ENCODE measurements at places on chromosomes 6 and 20.

DNA sequence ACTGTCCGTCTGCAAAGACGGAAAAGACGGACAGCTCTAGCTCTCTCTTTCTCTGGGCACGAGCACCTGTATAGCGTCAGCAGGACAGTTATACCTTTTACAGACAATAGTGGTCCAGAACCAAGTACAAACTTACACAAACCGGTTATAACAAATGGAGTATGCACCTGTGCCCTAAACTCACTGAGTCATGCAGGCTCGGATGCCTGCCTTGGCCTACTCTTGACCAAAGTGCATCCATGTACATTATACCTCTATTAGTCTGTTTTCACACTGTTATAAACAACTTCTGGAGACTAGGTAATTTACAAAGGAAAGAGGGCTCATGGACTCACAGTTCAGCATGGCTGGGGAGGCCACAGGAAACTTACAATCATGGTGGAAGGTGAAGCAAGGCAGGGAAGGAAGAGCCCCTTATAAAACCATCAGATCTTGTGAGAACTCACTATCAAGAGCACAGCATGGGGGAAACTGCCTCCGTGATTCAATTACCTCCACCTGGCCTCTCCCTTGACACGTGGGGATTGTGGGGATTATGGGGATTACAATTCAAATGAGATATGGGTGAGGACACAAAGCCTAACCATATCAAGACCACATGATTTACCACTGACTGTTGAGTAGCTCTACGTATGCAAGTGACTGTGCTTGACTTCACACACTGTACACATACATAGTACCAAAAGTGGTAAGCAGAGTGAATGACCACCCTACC is 23.1 kb downstream of the MAN1A1 start:
- no peak for DNase-seq

GRCh38 chr6:89536231-89536630 is 102.3 kb downstream of the LYRM2 start:
- DNase-seq = no peak

DNA sequence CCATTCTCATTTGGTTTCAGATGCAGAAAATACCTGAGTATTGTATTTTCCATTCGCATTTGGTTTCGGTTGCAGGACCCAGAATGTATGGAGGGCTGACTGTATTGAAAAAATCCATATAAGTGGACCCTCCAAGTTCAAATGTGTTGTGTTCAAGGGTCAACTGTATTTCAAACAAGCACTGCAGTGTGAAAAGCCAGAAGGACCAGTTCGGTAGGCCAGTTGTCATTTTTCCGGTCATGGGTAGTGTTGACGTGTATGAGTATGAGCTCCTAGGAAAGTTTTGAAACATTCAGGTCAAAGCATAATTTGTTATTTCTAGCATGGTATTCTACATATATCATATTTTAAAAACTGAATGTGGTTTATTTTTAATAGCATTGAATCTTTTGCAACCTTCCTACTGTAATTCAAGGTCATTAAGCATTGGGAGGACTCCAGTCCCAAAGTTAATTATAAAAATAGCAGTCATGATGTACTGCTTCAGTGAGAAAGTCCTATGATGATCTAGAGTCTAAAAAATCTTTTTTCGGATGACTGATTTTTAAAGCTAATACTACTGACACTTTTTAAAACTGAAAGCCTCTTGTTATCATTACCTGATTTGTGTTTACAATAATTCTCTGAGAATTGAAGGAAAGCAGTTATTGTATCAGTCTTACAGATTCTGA is 18.9 kb downstream of the NHSL1 start:
- DNase-seq = no peak

DNA sequence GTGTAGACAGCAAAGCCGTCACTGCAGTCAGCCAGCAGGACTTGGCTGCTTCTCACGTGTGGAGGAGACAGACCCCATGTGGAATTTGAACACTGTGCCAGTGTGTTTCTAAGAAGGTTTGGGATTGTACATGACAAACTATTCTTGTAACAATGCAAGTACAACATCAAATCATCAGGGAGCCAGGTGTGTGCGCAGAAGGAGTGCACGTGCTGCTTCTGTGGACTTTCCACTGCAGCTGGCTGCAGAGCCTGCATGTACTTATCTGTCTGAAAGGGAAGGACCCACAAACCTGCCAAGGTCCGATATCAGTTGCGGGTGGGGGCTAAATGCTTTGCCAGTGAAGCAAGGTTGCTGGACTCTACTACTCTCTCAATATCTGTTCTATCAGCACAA is 211.6 kb downstream of the WDR27 start:
- no peak for DNase-seq

DNA sequence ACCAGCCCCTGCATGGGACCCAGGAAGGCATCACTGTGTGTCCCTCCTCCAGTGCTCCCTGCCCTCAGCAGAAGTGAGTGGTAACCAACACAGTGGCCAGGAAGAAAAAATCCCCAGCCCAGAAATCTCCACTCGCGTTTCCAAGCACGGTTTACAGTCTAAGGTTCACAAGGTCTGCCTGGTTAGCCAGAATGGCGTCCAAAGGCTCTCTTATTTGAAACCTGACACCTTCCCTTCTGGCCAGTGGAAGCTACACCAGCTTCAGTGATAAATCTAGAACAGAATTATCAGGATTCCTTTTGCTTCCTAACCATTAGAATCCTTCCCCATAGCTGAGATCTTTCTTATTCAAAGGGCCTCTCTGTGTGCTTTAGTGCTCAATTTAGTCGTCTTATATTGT is 9.2 kb downstream of the LY86 start:
- no peak for DNase-seq

DNA sequence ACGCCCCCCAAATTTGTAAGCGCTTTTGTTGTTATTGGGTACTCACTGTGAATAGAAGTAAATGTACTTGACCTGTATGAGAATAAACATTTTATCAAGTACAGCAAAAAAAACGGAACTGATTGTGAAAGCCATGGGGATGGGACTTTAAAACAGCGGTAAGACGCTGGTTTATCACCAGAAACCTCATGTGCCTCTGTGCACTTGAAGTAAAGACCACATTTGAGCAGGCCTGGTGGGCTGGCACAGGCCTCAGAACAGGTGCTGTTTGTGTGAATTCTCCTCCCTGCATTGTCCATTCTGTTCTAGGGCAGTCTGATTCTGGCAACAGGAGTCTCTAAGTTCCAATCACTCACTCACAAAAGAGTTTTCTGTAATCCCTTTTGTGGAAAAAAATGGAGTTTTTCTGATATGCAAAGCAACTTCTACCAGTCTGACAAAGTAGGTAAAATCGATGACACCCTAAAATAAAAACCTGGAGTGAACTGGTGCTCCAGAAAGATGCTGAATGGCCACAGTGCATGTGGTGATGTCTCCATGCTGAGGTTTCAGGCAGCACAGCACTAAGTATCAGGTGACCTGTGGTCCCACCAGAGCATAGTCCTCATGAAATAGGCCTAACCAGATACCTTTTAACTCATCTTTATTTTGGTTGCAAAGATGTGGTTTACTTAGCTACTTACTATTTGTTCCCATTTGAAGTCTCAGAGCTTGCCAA is 53.9 kb downstream of the STX7 start:
- DNase-seq = no peak

GRCh38 chr6:16676978-16677377 is 84.3 kb downstream of the ATXN1 start:
- no peak for DNase-seq

- no peak for DNase-seq
Observed at GRCh38 chr6:151209071-151209831, 30.5 kb upstream of the AKAP12 start.

GRCh38 chr6:149324428-149324827 is 6.9 kb downstream of the TAB2 start:
- no peak for DNase-seq

All from activated naive CD4-positive, alpha-beta T cell treated with anti-CD3 and anti-CD28 coated beads, Interleukin-2, amount 50 U/mL, for 72 hours (primary cell).